Hematopoietic multipotent progenitor cell treated with erythropoietin and hydrocortisone succinate and interleukin-3 and kit ligand, for 4 days (in vitro differentiated cells): ENCODE measurements at places on chromosomes 12 and 14.

DNA sequence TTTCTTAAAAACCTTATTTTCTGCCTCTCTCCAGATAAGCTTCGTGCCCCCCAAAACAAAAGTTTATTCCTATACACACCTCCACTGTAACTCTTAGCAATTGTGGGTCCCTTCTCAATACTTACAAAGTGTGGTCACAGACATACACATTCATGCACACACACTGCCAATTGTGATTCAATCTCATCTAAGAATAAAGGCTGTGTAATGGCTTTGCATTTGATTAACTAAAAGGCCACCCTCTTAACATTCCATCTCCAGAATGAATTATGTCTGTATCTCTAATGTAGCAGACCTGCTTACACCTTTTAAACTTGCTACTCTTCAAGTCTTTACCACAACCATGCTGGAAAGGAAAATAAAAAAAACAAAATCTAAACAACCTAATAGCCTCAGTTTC lies 49.5 kb downstream of the MYF5 start:
- DNase-seq, result no peak

DNA sequence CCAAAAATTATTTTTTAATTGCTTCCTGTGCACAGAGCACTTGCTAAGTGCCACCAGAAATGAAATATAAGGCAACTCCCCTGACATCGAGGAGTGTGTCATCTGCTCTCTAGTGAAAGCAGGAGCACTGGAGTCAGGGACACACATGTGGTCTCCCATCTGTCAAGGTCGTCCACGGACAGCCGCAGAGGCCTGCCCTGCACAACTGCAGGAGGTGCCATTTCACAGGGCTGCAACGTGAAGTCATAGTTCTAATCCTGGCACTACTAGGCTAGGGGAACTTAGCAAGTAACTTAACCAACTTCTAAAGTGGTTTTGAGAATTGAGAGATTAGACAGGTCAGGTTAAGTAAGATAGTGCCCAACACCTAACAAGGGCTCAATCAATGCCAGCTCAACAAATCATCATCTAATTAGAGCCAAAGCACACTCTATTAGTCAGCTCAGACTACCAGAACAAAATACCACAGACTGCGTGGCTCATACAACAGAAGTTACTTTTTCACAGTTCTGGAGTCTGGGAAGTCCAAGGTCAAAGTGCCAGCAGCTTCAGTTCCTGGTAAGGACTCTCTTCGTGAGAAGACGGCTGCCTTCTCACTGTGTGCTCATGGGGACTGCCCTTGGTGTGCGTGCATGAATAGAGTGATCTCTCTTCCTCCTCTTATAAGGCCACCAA lies 30.7 kb downstream of the FOXN3 start:
- DNase-seq, result no peak

DNA sequence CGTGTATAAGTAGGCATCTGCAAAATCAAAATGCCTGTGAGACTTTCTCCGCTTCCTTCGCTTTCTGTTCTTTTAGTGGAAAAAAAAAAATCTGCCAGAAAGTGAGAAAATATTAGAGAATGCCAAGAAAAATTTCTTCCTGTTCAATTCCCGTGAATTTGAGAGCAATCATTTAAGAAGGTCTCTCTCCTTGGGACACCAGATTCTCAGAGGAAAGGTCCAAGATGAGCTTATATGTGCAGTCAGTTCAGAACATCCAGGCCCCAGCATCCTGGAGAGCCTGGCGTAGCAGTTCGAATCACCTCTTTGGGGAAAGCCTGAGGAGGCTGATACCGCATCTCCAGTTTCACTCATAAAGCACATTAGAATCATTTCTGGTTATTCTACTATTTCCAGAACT lies 912.8 kb downstream of the GALC start:
- DNase-seq, result no peak

GRCh38 chr12:53696655-53697331 lies 20.9 kb upstream of the ATP5MC2 start:
- DNase-seq, result no peak

DNA sequence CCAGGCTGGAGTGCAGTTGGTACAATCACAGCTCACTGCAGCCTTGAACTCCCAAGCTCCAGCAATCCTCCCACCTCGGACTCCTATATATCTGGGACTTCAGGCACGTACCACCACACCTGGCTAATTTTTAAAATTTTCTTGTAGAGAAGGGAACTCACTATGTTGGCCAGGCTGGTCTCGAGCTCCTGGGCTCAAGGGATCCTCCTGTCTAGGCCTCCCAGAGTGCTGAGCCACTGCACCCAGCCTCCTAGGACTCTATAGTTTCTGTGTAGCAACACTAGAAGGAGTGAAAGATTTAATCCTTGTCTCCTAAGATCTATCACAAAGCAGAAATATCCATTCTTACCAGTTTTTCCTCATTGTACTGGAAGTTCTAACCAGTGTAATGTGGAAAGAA lies 4.3 kb upstream of the APOF start:
- DNase-seq, result no peak

GRCh38 chr14:100015251-100015655 lies 50.0 kb upstream of the EVL start:
- peak; percentile 55 for DNase-seq

GRCh38 chr14:88616697-88617096 lies 53.9 kb downstream of the ZC3H14 start:
- DNase-seq, result no peak

- no peak for DNase-seq
Observed at GRCh38 chr14:60805841-60806430, 71.4 kb downstream of the MNAT1 start.

- DNase-seq, result no peak
Observed at GRCh38 chr12:132146098-132146497, 1.8 kb downstream of the NOC4L start.

DNA sequence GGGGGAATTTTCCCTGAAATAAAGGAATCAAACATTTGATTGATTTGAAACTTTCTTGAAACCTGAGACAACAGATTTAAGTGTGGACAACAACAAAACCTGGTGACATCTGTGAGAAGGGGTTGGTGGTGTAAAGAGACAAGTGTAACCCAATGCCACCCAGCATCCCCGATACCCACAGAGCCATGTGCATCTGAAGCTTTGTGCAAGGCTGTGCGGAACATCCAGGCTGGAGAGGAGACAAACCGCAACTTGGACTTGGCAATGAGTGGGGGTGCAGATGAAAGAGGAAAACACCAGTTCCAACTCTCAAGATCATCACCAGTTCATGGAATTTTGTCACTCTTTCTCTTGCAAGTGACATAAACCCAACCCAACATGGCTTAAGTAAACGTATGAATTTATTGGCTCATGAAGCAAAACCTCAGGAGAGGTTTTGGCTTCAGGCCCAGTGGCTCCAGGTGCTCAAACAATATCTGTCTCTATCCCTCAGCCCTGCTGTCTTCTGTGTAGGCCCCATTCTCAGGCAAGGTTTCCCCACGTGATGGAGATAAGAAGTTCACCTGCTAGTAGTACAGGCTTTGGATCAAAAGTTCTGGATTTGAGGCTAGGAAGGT lies 55.2 kb upstream of the NTF3 start:
- DNase-seq, result no peak

GRCh38 chr14:78440356-78440894 lies 270.3 kb downstream of the NRXN3 start:
- peak; percentile 49 for DNase-seq

GRCh38 chr14:93880021-93880820 lies 46.9 kb upstream of the FAM181A start:
- no peak for DNase-seq

- DNase-seq, result no peak
Observed at GRCh38 chr12:53214687-53215455, 7.8 kb upstream of the ITGB7 start.

DNA sequence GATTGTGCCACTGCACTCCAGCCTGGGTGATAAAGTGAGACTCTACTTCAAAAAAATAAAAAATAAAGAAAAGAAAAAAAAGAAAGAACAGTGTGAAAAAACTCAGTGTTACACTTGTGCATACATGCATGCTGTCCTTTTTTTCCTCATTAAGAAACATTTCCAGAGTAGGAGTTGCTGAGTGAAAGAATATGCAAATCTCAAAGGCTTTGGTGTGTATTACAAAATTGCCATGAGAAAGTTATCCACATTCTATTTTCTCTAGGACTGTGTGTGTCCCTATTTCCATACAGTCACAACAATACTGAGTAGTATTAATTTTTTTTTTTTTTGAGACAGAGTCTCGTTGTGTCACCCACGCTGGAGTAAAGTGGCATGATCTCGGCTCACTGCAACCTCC lies 830 bp upstream of the A2ML1 start:
- no peak for DNase-seq

GRCh38 chr12:64806593-64807460 lies 17.6 kb upstream of the TBC1D30 start:
- no peak for DNase-seq

DNA sequence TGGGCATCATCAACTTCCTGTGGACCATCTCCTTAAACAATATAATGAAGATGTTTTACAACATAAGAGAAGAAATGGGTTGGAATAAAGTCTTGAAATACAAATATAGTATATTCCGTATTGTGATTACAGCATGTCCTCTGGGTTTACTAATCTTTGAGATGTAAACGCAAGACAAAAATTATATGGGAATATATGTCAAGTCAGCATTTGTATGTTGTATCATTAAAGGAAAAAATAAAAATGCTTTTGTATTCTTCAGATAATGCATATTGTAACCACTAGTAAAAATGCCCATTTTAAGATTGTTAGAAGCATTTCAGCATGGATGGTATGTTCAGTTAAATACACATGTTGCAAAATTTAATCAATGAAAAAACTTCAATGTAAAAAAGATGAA lies 893.3 kb downstream of the FLRT2 start:
- DNase-seq, result no peak

- DNase-seq, result no peak
Observed at GRCh38 chr12:94748726-94749421, 98.5 kb upstream of the TMCC3 start.

GRCh38 chr12:123151457-123152454 lies 866 bp upstream of the PITPNM2 start:
- DNase-seq, result no peak

GRCh38 chr12:81502912-81503695 lies 256.0 kb downstream of the PPFIA2 start:
- DNase-seq, result no peak

GRCh38 chr12:65958456-65958855 lies 134.2 kb downstream of the HMGA2 start:
- no peak for DNase-seq

GRCh38 chr14:71399057-71399487 lies 491.8 kb downstream of the PCNX1 start:
- DNase-seq, result peak; percentile 86

GRCh38 chr14:63752449-63753169 lies 24.7 kb upstream of the SGPP1 start:
- peak; percentile 37 for DNase-seq

DNA sequence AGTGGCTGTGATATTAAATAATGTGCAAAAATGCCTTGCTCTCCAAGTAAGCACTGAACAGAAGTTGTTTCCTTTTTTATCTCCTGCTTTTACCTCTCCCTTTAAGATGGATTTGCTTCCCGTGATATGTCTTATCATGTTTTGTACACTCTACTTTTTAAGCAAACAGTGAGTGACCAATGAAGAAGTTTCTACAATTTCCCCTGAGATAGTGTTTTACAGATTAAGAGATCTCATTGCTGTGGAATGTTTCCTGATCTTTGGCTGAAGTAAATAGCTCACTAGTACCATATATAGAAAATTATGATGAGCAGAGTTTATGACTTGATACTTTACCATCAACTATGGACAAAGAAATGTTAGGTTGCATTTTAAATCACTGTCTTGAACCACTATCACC lies 184.8 kb upstream of the PDE3A start:
- no peak for DNase-seq

DNA sequence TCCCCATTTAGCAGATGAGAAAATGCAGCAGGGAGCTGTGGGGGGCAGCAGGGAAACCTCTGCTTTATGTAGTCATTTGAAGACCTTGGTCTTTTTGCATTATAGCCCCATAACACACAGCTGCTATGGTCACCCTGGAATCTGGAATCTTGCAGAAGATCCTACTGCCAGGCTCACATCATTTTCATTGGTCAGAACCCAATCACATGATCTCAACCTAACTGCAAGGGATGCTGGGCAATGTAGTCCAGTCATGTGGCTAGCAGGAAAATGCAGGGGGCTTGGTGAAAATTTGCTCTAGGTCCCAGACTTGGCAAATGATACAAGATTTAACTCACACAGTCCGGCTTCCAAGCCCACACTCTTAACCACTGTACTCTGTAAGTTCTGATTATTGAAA lies 1028.7 kb downstream of the AACS start:
- DNase-seq, result peak; percentile 16

DNA sequence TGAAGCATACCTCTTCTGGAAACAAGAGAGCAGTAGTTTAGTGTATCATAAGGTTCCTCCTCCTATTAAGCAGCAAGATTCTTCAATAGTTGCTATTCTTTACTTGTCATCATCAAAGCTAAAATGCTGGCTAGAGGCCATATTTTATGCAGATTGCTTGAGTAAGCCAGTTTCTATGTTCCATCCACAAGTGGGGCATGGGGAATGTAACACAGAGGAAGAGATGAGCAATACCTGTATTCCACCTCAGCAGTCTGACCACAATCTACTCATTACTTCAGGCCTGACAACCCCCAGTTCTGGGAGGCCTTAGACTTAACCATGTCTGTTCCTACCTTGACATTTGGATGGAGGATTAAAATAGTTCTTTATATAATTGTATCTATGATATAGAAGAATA lies 423.6 kb downstream of the BTG1 start:
- no peak for DNase-seq

- DNase-seq, result no peak
Observed at GRCh38 chr14:29861996-29862395, 65.7 kb downstream of the PRKD1 start.

- DNase-seq, result no peak
Observed at GRCh38 chr12:47271800-47272239, 192.1 kb upstream of the AMIGO2 start.

GRCh38 chr12:109830718-109831117 lies 2.5 kb downstream of the TRPV4 start:
- no peak for DNase-seq

DNA sequence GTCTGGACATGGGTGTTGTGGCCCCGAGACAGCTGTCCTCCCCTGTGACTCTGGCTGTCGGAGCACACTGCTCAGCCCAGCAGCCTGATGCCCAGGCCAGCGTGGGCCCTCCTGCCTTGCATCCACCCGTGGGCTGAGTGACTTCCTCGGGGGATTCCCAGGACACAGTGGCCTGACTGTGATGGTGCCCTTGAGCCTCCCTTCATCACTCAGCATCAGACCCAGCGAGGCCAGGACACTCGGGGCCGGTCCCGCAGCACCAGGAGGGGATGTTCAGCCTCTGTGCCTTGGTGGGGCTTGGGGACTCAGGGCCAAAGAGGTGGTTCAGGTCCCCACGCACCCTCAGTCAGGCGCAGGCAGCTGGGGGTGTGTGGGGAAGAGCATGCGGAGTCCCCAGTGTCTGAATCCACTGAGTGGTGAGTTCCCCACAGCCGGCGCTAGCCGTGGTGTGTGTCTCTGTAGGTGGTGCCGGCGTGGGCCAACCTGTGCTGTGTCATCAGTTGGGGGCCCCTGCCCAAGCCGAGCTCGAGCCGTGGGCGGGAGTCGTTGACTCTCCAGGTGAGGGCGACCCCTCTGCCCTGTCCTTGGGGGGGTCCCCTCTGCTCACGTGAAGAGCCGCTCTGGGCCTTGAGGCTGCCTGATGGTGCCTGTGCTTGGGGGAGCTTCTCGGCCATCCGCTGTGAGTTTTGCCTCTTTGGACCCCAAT lies 185.8 kb downstream of the ADGRD1 start:
- no peak for DNase-seq

GRCh38 chr14:83300476-83301064 lies 1766.9 kb upstream of the SEL1L start:
- peak; percentile 63 for DNase-seq

- DNase-seq, result peak; percentile 97
Observed at GRCh38 chr12:66107451-66107915, 23.1 kb downstream of the LLPH start.
